NCI-H1105 treated with DMSO at 0.1 percent for 48 hours (cell line): ENCODE measurements at places on chromosomes 5 and 9.

DNA sequence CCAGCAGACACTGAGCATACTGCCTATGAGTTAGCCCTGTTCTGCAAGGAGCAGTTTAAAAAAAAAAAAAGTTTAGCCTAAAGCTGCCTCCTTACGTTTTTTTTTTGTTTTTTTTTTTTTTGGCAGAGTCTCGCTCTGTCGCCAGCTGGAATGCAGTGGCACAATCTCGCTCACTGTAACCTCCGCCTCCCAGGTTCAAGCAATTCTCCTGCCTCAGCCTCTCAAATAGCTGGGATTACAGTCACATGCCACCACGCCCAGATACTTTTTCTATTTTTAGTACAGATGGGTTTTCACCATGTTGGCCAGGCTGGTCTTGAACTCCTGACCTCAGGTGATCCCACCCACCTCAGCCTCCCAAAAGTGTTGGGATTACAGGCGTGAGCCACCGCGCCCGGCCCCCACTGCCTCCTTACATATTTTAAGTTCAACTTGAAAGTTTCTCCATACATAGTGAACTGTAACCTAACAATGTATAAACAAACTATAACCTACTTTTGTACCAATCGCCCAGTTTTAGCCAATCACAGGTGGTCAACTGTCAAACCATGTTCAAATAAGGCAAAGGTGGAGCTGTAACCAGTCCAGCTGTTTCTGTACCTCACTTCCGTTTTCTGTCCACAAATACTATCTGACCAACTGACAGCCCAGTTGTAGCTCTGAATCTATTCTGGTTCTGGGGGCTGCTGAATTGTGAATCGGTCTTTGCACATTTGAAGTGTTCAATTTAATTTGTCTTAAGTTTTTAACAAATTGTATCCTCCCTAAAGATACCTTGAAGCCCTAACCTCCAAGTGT lies 17.1 kb downstream of the GKAP1 start:
- no peak for DNase-seq

DNA sequence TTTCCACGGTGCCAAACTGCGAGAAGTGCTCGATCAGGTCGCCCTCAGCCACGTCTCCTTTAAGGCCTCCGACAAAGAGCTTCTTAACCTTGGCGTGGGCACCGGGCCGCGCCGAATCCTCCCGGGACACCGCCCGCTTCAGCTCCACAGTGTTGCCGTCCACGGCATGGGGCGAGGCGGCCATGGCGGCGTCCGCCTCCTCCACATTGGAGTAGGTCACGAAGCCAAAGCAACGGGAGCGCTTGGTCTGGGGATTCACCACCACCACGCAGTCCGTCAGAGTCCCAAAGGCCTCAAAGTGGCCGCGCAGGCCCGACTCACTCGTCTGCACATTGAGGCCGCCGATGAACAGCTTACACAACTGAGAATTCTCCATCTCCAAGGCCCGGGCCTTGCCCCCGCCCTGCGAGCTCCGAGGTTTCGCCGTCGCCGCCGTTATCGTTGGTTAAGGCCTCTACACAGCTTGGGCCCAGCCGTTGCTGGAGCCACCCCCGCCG lies 424 bp downstream of the HNRNPA0 start:
- no peak for DNase-seq

GRCh38 chr9:76465442-76466298 lies 6.7 kb downstream of the GCNT1 start:
- no peak for DNase-seq

GRCh38 chr5:116272281-116272941 lies 187.6 kb downstream of the COMMD10 start:
- DNase-seq, result no peak

DNA sequence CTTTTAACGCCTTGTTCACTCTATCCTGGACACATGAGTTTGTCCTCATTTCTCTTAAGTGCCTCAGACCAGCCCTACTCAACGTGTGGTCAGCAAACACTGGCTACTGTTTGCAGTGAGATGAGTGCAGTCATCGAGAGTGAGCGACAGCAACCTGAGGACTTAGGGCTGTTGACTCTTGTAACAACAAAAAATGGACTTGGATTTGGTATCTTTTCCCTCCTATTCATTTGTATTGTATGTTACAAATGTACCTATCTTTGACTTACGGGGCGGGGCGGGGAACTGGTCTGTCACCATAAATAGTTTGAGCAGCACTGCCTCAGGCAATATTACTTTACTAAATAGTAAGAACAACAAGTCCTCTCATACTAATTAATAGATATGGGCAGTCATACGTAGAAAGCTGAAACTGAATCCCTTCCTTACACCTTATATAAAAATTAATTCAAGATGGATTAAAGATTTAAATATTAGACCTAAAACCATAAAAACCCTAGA lies 84.1 kb downstream of the TLE1 start:
- no peak for DNase-seq

DNA sequence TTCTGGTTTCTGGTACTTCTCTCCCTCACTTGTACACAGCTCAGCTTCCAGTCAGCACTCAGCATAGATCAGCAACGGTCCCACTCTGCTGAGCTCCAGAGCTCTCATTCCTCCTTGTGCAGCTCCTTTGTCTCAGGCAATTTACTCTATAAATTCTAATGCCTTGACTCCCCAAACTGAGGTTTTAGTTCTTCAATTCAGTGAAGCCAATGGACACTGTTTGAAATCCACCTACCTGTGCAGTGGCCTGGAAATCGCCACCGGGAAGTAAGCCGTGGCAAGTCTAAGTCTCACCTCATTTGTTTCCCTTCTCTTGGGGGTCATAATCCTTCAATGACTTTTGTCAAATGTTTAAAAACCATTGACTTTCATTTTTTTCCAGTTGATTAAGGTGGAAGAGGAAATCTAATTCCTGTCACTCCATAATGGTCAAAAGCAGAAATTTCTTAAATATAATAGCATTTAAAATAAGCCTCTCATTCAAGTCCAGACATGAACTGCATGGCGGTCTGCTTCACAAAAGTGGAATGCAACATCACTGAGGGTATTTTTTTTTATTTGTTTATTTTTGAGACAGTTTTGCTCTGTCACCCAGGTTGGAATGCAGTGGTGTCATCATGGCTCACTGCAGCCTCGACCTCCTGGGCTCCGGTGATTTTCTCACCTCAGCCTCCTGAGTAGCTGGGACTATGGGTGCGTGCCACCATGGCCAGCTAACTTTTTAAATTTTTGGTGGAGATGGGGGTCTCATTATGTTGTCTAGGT lies 79.6 kb downstream of the C7 start:
- DNase-seq, result no peak

GRCh38 chr5:90144625-90145327 lies 264.8 kb downstream of the CETN3 start:
- no peak for DNase-seq

GRCh38 chr5:147143215-147143614 lies 91.6 kb upstream of the STK32A start:
- no peak for DNase-seq

GRCh38 chr9:80644044-80644443 lies 1045.3 kb downstream of the TLE1 start:
- DNase-seq, result no peak

DNA sequence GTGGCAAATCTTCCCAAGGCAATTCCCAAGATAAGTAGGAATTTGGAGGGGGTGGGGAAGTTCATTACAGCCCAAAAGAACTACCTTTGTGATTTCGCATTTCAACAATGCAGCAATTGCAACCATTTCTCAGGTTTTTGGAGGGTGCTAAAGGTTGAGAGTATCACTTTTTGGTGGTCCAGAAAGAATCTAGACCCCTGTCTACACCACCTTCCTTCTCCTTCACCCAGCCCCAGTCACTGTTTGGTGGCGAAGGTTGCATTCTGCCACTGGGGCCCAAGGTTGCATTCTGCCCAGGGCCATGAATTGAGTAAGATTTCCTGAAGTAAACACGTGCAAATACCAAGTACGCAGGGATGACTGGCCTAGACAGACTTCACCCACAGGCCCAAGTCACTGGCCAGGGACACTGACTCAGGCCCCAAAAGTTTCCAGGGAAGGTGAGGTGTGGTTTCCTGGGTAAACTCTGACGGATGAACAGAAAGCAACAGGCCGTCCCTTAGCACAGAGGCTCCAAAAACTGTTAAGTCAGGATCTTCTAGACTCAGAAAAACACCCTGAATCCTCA lies 5.7 kb downstream of the PDE6A start:
- no peak for DNase-seq

GRCh38 chr9:136326061-136326760 lies 1.1 kb upstream of the GPSM1 start:
- no peak for DNase-seq
